ENCODE measurements at places on chromosomes 5 and 9. TPM values are rescaled to one million over a fixed set of nuclear protein-coding genes. Genes with fewer than 3 reads are reported as not detected.

SIGMAR1 gene
- 82.3 TPM for polyA plus RNA-seq

GRCh38 chr9:92393686-92394085, 10.7 kb downstream of the OGN start:
- DNase-seq, result no peak

HSD17B3 gene
- not detected for polyA plus RNA-seq

CLIC3 gene
- polyA plus RNA-seq, result 0.57 TPM

GRCh38 chr9:95316794-95317118, 753 bp downstream of the FANCC start:
- peak; percentile 95 for DNase-seq

ABO gene
- polyA plus RNA-seq, result 0.21 TPM

DNA sequence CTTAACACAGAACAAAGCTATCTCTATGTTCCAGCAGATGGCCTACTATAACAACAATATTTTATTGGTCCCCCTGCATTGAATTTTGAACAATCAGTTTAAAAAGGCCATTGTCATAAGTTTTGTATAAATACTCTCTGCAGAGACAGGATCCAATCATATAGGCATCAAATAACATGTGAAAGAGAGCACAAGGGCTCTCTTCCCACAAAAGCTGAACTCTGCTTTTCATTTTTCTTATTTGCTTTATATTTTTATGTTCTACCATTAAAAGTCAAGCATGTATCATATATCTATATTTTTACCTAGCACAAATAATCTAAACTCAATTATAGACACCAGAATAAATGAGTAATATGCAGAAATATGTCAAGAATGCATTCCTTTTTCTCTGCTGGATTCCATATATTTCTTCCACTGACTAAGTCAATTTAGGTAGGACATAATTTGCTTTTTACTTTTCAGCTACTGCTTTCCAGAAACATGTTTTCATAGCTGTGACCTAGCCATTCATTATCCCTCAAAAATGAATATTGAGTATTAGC, 143.6 kb downstream of the CDH9 start:
- no peak for DNase-seq

RELL2 gene
- polyA plus RNA-seq, result 20.4 TPM

DNA sequence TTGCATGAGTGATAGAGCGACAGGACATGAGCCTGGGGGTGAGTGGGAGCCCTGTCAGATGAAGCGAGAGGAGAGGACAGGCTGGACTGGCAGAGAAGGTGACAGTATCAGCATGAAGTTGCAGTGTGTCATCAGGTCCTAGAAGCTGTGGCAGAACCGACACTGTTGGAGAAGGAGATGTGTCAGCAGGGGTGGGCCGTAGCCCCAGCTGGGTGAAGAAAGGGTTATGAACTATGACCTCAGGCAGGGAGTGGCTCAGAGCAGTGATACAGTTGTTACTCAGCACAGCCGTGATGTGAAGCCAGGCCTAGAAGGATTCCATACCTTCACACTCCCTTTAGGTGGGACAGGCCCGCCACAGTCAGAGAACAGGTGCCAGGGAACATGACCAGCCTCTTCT, 7.6 kb downstream of the PCYOX1L start:
- no peak for DNase-seq

- no peak for DNase-seq
Observed at GRCh38 chr5:97591781-97592180, 408.7 kb upstream of the RIOK2 start.

ERP44 gene
- polyA plus RNA-seq, result 18.8 TPM

DNA sequence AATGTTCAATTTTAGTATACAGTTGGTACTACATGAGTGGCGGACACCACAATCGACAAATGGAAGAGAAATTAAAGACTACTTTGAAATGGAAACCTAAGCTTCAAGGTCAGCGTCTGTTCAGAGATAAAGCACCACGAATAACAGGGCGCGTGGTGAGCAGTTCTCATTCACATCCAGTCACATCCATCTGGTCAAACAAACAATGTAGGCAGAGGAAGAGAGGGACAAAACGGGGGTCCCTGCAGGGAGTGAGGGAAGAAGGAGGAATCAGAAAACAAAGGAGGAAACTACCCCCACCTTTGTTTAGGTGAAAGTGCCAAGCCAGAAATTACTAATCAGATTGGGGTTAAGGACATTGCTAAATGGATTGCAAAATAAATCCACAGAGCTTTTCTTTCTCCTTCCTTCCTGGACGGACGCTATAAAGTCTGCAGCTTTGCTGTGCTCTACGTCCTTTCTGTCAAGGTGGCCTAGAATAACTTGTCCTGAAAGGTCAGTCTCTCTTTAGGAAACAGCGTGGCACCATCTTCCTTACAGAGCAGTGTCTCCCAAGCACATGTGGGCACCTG, 138.6 kb downstream of the ENTREP1 start:
- DNase-seq, result peak; percentile 17

GRCh38 chr9:86859056-86859455, 88.2 kb downstream of the GAS1 start:
- no peak for DNase-seq

GRCh38 chr9:20790721-20791120, 106.7 kb downstream of the FOCAD start:
- DNase-seq, result no peak

- DNase-seq, result no peak
Observed at GRCh38 chr9:124041817-124042116, 30.2 kb downstream of the LHX2 start.

- no peak for DNase-seq
Observed at GRCh38 chr5:116497631-116498030, 77.0 kb downstream of the SEMA6A start.

GRCh38 chr5:73564018-73564417, 1.4 kb downstream of the ANKRA2 start:
- no peak for DNase-seq

- no peak for DNase-seq
Observed at GRCh38 chr9:111985315-111985714, 88.7 kb downstream of the UGCG start.

- no peak for DNase-seq
Observed at GRCh38 chr5:164277720-164278119, 772.3 kb downstream of the MAT2B start.

DNA sequence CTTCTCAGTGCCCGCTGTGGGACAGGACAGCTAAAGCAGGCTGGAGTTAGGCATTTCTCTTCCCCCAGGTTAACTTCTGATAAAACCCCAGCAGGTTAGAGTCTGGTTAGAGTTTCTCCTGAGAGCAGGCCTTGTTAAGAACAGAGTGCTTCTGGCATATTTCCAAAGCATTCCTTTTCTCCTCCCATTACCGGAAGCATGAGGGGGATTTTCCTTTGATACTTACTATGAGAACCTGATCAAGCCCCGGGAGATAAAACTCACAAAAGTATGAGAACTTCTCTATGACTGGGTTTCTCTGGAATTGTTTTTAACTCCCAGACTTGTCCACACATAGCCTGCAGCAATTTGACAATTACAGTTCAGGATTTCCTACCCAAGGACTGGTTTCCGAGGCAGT, 77.4 kb upstream of the MAST4 start:
- DNase-seq, result no peak

HINT1 gene
- polyA plus RNA-seq, result 687 TPM

- no peak for DNase-seq
Observed at GRCh38 chr9:70172532-70172931, 86.2 kb upstream of the SMC5 start.

DNA sequence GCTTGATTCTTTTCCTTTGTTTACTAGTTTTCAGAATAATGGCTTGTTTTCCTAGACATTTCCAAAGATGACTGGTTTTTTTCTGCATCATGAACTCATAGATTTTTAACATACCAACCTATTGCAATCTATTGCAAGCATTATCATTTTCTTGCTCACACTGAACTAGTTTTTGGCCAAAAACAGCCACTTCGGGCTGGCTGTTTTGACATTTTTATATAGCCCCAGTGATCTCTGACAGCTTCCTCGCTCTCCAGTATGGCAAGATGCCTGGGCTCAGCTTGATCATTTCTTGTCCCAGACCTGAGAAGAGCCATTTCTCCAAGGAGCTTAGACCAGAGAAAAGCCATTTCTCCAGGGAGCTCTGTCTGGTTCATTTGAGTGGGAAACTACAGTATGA, 94.3 kb upstream of the MAMDC2 start:
- DNase-seq, result no peak

DNA sequence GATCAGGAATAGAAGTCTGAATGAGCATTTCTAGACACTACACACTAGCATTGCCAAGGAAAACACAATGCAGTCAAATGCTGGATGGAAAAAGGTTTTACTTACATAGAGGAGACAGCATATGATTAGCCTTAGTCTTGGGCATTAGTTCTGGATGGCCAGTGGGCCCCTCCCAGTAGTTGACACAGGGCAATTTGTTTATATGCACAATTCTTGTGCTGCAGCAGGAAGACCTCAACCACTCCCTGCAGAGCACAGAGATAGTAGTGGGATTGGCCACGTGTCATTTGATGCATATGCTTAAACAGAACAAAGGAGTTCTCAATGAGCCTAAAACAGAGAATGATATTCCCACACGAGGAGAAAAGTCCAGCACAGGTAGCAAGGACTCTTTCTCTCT, 1496.2 kb upstream of the CDH6 start:
- DNase-seq, result no peak

ZNF618 gene
- 12.1 TPM for polyA plus RNA-seq

- peak; percentile 71 for DNase-seq
Observed at GRCh38 chr5:52989781-52990527, 802 bp downstream of the ITGA2 start.

ABCA2 gene
- 7.0 TPM for polyA plus RNA-seq

CARTPT gene
- not detected for polyA plus RNA-seq

DNA sequence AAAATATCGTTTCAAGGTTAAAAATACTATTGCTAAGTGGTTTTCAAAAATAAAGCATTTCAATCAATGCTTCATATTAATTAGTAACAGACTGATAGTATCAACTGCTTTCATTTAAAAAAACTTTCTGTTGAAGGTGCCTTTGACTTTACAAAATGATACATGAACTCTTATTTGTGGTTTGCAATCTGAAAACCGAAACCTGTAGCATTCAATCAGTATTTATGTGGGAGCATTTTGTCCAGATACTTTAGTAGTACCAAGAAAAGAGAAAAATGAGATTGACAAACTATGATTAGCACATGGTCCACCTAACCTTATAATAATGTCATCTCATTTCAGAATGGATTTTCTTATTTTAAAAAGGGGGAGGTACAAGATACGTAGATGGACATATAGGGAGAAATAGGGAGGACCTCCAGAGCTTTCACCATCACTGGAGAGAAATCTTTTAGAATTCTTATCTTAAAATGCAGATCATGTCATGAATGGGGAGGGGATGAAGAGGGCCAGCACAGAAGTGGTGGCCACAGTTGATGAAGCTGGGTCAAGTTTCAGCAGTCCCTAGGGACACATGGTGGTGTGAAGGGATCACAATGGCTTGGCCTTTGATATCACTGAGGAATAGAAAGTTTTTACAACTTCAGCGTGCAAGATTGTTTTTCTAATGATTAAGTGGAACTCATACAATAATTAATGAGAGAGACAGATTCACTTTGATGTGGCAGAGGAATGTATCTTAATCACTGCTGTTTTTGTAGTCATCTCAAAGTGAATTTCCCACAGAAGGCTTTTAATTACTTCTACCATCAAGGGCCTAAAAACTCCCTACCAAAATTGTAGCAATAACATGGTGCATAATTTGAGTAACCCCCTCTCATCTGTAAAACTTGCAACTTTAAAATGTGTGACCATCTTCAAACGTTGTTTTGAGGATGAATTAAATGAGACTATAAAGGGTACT, 322.3 kb upstream of the EDIL3 start:
- no peak for DNase-seq

IL31RA gene
- polyA plus RNA-seq, result not detected

GMCL2 gene
- polyA plus RNA-seq, result not detected

- DNase-seq, result no peak
Observed at GRCh38 chr5:35354751-35355150, 124.5 kb upstream of the PRLR start.

DNA sequence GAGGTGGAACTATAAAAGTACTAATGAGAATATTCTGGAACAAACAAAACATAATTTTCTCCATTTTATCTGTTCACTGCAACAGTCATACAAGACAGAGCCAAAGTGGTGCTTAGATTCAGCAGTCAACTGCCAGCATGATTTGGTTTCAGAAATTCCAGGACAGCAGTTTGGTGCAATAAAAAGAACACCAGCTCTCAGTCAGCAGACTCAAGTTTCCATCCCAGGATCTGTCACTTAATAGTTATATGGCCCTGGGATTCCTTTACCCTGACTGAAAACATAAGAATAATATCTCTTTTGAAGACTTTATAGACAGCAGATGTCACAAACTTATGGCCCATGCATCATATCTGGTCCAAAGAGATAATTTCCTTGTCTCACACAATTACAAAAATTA, 92.8 kb upstream of the RASEF start:
- DNase-seq, result no peak

CCNI2 gene
- polyA plus RNA-seq, result 1.1 TPM

GRCh38 chr5:84729326-84729725, 344.6 kb upstream of the EDIL3 start:
- no peak for DNase-seq

DNA sequence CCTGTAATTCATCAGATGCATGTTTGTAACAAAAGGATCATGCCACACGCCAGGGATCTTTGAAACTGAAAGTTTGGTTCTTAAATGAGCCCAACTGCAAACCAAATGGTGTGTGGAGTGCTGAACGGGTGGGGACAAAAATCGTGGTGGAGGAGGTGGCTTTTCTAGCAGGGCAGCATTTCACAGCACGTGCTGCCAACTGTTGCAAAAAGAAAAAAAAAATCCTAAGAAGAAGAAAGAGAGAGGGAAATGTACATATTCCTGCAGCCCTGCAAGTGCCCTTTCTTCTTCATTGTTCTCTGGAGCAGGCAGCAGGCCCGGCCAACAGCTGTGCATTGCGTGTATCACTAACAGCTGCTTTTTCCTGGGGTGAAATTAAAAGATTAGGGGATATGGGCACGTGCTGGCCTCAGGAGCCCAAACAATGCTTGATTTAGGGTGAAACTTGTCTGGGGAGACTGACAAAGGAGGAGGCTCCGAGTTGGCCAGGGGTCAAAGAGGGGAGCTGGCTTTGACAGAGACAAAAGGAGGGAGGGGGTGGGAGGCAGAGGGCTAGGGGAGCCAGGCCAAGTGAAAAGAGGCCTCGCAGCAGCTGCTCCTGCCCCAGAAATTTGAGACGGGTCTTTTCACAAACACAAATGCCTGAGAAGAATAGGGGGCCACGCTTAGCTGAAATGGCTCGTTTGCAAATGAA, 73.0 kb downstream of the GADD45G start:
- peak; percentile 95 for DNase-seq
